ENCODE measurements at places on chromosomes 12 and 14.

- no peak for DNase-seq
Observed at GRCh38 chr12:93860668-93861373, 183.6 kb downstream of the CRADD start.

GRCh38 chr12:69886715-69887114, 61.7 kb downstream of the MYRFL start:
- no peak for DNase-seq

GRCh38 chr12:3191450-3191849, 114.3 kb downstream of the TSPAN9 start:
- no peak for DNase-seq

DNA sequence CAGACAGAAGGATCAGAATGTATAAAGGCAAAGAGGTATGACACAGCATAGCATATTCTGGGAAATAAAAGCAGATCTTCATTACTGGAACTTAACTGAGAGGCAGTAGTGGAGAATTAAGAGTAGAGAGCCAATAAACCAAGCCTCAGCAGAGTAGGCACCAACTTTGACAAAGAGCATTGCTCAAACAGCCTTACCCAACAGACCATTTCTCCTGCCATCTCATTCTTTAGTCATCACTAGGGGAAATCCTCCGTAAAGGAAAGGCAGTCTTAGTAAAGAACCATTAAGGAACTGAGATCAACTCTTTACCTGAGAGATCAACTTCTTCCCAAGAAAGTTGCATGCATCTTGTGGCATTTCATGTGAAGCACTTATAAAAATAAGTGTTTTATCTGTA, 36.6 kb downstream of the SENP1 start:
- no peak for DNase-seq

- DNase-seq: no peak
Observed at GRCh38 chr12:12628013-12628412, 16.3 kb downstream of the CREBL2 start.

DNA sequence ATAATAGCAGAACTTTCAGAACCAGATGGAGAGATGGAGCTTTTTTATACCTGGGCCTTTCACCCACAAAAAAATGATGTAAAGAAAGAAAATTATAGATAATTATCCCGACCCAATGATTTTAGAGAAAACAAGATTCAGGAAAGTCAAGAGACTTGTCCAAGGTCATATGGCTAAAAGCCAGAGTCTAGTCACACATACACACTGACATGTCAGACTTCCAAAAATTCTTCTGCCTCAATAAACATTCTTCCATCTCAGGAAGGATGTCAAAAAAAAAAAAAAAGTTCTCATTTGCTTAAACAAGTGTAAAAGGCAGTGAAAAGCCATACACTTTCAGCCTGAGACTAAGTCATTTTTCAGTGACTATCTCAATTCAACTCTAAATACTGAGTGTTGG, 116.0 kb downstream of the PRICKLE1 start:
- DNase-seq: no peak

GRCh38 chr12:65997056-65997455, 133.5 kb downstream of the LLPH start:
- DNase-seq: no peak

DNA sequence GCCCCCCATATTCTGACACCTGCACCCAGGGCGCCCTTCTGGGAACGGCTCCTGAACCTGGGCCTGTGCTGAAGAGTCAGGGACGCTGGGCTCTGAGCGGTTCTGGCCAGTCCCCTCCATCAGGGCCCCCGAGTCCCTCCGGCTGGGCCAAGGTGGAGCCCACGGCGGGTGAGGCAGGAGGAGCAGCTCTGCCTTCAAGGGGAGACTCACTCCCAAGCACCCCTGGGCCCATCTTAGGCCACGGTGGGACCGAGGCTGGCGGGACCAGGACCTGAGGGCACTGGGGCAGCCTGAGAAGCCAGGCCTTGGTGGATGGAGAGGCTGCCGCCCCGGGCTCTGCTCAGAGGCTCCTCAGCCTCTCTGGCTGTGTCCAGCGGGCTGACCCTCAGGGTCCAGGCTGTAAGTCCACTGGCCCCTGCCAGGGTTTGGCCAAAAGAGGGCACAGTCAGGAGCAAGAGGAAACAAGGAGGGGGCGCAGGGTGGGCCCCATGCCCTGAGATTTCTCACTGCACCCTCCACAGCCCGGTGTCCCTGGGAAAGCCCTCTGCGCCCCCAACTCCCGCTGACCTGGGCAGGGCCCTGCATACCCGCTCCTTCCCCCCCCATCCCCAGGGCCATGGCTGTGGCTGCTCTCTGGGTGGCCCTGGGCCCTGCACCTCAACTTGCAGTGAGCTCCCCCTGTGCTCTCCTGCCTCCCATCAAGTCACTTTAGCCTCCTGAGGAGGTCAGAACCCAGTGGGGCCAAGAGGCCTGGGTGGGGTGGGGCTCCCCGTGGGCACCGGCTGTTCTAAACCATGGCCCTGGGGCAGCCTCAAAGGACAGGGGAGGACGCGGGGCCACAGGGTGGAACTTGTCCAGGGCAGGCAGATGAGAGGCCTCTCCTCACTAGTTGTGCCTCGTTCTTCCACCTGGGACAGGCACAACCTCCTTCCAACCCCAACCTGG, 266.4 kb upstream of the SFSWAP start:
- no peak for DNase-seq

DNA sequence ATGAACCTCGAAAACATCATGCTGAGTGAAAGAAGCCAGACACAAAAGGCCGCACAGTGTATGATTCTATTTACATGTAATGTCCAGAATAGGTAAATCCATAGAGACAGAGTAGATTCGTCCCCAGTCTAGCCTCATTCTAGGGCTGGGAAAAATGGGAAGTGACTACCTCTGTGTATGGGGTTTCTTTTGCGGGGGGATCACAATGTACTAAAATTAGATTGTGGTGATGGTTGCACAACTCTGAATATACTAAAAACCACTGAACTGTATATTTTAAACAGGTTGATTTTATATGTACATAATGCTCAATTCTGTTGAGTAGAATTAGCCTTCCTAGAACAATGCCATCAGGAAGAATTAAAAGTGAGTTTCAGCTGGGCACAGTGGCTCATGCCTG, 6.3 kb upstream of the RILPL2 start:
- no peak for DNase-seq

DNA sequence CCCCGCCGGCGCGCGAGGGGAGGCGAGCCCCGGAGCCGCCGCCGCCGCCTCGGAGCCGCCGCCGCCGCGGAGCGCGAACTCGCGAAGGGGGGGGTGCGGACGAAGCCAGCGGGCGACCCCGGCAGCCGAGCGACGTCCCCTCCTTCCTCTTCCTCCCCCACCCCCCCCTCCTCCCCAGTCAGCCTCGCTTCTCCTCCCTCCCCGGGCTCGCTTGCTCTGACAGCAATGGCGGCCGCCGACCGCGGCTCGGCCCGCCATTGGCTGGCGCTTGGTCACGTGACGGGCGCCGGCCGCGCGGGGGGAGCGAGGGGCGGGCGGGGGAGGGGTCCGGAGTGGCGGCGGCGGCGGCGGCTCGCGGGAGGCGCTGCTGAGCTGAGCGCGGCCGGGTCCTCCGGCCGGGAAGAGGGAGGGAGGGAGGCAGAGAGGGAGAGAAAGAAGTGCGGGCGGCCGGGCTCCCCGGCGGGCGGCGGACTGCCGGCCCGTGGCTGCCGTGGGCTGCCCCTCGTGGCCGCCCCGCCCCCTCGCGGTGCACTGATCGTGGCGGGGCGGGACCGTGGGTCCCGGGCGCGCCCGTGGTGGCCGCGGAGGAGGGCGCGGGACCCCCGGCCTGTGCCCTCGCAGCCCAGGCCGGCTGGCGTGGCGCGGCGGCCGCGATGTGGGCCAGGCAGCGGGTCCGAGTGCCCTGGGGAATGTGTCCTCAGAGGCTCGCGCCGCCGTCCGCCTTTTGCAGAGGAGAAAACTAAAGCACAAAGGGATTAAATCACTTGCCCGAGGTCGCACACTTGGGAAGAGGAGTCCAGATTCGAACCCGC, at the start of gene MED13L:
Gene MED13L (minus strand): TSS at position 227 of the 812 bp plus-strand sequence. CDS start 562 bp downstream, outside the sequence.
- peak; percentile 99 for DNase-seq

- DNase-seq: no peak
Observed at GRCh38 chr12:106068296-106068695, 70.5 kb downstream of the NUAK1 start.

GRCh38 chr12:90922145-90922627, 32.8 kb downstream of the CCER1 start:
- DNase-seq: no peak

DNA sequence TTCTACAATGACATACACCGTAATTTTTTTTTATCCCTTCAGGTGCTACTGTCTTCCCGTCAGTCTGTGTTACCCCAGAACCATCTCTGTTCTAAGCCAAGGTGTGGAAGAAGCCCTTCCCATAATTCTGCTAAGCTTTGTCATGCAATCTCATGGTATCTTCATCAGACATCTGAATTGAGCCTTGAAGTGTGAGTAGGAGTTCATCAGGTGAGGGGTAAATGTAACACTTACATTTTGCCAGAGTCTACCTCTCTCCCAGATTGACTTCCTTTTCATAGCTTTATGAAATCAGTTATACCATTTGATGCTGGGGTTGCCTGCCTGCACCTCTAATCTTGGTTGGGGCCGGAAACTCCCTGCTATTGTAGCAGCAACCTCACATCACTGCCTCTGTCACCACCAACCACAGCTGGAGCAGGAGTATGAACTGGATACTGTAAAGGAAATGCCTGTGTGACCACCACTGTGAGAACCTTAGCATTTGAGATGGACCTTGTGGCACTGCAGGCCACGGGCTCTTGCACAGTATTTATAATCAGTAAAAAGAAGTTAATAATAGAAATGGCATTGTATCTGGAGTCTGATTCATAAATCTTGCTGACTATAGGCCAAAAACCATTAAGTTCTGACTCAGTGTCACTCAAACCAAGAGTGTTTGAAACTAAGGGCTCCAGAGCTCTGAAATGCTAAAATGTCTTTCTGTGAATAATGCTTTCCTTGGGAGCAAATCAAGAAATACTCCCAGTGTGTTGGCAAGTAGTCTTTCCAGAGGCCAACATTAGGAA, 58.7 kb upstream of the STK38L start:
- peak; percentile 42 for DNase-seq

DNA sequence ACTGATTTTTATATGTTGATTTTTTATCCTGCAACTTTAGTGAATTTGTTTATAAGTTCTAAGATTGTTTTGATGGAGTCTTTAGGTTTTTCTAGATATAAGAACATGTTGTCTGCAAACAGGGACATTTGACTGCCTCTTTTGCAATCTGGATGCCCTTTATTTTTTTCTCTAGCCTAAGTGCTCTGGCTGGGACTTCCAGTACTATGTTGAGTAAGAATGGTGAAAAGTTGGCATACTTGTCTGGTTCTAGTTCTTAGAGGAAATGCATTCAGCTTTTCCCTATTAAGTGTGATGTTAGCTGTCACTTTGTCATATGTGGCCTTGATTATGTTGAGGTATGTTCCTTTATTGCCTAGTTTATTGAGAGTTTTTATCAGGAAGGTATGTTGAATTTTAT, 68.1 kb downstream of the ERC1 start:
- DNase-seq: no peak

- DNase-seq: no peak
Observed at GRCh38 chr14:61076556-61076955, 95.5 kb downstream of the SLC38A6 start.

DNA sequence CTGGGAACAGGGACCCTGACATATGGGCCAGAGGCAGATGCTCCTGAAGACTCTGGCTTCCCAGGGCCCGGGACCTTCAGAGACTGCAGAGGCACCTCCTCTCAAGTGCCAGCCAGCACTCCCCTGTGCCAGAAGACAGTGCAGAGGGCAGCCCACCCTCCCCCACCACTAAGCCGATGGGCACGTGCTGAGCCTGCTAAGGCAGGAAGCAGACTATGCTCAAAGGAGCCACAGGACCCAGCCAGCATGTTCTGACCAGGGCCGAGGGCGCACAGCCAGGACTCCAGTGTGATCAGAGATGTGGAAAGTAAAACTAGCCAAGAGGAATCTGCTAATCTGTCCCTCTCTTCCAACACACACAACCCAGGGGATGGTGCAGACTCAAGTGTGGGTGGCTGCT, 29.8 kb downstream of the DIO3 start:
- DNase-seq: no peak

- no peak for DNase-seq
Observed at GRCh38 chr12:46133751-46134150, 135.1 kb downstream of the SLC38A1 start.

DNA sequence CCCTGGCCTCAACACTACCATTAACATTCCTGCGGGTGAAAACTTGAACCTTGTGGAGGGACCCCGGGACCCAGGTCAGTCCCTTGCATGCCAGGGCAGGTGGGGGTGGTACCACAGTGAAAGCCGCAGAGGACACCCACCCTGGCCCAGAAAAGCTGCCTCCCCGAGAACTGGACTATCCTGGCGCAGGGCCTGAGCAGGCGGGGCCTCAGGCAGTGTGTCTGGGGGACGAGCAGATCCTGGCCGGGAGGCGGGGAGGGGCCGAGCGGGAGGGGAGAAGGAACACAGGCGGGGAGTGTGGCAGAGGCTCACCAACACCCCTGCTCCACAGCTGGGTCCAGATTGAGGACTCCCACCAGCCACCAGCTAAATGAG, 10.0 kb downstream of the AHNAK2 start:
- DNase-seq: no peak

DNA sequence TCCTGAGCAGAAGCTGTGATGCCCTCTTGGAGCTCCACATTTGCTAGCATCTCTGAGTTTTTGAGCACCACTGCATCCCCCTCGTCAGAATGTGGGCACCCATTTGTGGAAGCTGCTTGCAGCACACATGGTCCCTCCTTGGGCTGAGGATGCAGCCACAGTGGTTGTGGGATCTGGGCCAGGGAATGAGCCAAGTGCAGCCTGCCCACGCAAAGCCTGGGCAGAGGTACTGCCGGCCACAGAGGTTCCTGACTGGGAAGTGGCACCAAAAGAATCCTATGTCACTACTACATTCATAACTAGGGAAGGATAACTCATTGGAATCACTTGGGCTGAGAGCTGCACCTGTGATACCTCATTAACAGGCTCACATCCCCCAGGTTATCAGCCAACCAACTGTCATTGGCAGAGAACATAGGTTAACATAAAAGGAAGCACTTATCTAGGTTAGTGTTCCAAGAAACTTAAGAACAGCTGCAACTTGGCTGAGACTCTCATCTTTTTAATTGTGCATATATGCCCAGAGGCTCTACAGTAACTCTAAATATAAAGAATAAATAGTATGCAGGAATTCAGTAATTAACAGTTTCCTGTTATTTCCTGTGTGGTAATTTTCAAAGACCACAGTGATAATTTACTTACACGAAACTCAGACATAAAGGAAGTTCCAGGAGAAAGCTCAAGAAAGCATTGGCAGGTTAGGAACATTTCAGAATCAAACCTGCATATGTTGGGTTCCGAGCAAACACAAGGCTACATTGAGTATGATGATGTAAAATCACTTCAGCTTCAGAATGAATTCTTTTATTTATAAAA, 145.3 kb downstream of the BCAT1 start:
- no peak for DNase-seq

GRCh38 chr14:71734076-71734475, 198.2 kb upstream of the RGS6 start:
- no peak for DNase-seq

Measured in GM20000 (cell line).